ENCODE measurements at places on chromosomes 1 and 21.
A peak's percentile ranks its signal among the peaks of the same experiment; 100 is the strongest.

DNA sequence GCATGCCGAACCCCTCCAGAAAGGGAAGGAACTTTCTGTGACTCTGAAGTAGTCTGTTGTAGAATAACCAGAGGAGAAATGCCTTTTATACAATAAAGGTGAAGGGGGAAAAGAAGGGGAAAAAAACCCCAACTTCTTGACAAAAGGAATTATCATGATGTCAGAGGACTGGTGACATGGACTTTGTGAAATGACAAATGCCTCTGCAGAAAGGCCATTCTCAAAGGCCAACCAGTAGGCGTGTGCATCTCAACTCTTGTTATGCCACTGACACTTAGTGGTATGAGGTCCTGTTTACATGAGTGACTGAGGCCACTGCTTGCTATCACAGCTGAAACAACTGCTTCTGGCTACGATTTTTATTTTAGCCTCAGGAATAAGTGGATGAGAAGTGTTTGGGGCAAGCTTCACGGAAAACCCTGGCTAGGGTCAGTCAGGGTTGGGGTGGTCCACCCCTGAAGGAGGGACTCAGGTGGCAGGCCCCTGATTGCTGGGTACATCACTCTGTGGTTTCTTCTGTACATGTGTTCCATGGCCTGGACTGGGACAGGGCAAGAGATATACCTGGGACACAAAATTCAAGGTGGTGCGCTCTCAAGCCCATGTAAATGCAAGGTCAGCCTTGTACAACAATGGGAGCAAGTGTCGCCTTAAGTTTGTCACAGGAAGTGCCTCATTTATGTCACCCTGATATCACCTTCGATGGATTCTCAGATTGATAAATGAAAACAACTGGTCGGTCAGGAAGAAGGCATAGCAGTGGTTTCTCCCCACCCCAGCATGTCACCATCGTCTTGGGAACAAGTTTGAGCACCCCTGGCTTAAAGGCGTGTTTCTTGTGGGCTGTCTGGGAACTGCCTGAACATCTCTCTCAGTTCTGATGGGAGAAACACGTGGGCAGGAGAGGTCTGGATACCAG is 12.4 kb downstream of the RUNX1 start:
- no peak for DNase-seq

DNA sequence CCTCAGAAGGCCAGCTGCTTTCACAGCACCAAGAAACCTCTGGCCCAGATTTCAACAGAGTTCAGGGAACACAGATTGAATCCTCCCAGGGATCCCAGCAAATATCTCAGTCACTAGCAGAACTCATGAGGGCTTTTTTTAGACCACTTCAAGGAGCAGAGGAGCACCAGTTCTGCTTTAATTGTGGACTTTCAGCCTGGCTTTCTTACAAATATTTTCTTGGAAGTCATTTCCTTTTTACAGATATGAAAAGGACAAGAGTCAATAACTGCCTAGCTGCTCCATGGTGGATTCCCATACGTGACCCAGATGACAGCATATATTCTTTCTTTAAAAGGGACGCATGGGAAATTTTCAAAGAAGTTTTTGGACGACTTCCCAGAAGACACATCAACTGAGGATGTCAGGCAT is 6.4 kb upstream of the LRRC8B start:
- DNase-seq = peak; percentile 20

- peak; percentile 16 for DNase-seq
These were observed 22.9 kb upstream of the NDC1 start for GRCh38 chr1:53860967-53861411.

DNA sequence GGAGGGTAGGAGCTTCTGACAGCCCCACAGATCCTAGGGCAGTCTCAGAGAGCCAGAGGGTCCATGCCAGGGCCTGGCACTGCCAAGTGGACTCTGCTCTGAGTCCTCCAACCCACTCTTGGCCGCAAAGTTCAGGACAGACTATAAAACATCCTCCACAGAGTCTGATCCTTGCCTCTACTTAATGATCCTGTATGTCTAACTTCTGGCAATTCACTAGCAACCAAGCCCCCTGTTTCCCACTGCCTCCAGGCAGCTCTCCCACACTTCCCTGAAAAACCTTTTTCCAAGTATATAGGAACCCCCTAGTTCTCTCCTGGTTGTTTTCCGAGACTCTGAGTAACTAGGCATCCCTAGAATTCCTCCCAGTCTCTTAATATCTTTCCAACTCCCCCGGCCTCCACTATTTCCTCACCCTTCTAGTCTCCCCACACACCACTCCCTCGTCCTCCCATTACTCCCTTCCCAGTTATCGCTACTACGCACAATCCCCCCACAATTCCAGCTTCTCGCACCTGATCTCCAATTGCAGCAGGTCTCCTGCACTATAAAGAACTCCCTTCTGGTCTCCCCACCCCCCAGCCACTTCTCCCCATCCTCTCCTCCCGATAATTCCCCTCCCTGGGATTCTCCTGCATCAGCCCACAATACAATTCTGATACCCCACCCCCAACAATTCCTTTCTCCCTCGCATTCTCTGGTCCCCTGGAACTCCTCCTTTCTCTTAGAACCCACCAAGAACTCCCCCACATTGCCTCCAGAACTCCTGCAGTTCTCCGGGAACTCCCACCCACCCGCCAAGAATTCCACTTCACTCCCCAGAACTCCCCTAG is 574 bp downstream of the IGSF9 start:
- DNase-seq = no peak

DNA sequence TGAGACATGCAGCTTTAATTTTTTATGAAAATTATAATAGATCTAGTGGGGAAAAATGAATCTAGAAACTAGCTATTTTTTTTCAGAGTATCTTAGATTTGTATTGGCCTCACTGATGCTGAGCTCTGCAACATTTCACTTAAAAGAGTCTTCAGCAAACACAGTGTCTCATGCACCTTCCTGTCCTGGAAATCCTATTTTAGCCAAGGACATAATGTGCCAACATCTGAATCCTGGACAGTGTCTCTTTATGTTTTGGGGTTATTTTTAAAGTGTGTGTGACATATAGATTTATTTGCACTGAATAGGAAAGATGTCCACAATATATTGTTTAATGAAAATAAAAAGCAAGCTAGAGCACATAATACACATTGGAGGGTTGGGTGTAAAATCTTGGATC is 199.1 kb upstream of the FMN2 start:
- no peak for DNase-seq

GRCh38 chr1:56644919-56645676 is at the start of gene PRKAA2:
Gene PRKAA2, plus strand, starts transcription at chr1:56645314. Its CDS starts 74 bp downstream, at chr1:56645388.
- no peak for DNase-seq

GRCh38 chr1:66291531-66291864 is 242.5 kb upstream of the SGIP1 start:
- no peak for DNase-seq

- no peak for DNase-seq
These were observed 37.2 kb upstream of the GBP5 start for GRCh38 chr1:89309828-89310227.

DNA sequence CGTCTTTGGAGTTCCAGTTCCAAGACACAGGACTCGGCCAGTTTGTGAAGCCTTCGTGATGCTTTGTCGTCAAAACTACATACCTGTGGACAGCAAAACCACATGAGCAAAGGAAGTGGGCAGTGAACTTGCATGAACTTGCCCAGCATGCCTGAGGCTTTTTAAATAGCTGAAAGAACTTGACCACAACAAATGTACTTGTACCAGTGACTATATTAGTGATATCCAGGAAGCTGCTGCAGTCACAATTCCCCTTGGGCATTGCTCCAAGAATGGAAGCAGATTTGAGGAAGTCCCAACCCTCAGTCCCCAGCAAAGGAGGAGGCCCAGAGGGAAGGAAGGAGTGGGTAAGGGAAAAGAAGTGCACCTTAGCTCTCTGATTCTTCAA is 2.6 kb downstream of the FUCA1 start:
- peak; percentile 45 for DNase-seq

GRCh38 chr1:160167580-160167979 is 16.2 kb downstream of the ATP1A4 start:
- no peak for DNase-seq

DNA sequence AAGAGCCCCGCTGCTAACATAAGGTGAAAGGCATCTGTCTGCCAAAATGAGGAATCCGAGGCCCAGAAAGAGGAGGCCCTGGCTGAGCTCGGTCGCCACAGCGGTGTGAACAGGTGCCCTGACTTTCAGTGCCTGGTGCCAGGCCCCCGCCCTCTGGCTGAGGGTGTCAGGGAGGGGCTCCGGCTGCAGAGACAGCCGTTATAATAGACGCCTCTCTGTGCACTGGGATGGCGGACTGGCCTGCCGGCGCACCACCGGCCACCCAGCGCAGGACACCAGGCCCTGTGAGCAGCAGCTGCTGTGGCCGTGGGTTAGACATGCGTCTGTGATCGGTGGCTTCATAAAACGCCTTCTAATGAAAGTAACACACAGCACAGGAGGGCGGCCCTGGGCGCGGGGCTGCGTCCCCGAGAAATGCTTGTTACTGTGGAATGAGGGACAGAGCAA is 51.4 kb upstream of the ACTRT2 start:
- DNase-seq = no peak

DNA sequence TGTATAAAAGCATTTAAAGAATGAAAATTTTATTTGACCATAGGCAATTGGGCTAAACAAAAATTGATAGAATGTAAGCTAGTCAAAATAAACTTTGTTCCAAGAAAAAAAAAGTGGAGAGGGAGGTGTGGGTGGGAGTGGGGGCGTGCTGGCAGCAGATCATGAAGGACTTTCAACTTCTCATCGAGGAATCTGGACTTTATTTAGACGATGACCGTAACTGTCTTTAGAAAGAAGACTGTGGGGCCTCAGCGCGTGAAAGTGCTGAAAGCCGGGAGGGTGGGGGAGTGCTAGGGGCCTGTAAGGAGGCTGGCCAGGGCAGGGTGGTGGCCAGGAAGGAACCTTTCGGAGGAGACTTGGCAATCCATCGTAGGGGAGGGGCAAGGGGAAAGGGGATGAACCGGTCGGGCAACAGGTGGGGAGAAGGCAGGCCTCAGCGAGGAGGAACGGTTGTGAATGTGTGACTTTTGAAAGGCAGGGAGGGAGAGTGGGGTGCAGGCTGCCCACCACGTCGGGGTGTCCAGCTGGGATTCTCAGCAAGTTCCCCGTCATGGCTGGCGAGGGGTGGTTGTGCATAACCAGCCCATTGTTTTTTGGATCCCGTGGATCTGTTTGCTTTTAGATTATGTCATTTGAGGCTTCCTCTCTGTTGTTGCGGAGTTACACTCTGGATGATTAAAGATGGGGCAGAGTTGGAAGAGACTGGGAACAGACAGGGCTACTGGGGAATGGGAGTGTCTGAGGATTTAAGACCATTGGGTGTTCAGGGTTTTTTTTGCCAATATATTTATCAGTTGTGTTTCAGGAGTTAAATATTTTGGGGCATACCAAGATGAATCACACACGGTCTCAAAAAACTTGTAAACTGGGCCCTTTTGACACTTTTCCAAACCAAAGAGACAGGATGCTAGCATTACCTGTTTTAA is 35.5 kb downstream of the HUNK start:
- DNase-seq = no peak

DNA sequence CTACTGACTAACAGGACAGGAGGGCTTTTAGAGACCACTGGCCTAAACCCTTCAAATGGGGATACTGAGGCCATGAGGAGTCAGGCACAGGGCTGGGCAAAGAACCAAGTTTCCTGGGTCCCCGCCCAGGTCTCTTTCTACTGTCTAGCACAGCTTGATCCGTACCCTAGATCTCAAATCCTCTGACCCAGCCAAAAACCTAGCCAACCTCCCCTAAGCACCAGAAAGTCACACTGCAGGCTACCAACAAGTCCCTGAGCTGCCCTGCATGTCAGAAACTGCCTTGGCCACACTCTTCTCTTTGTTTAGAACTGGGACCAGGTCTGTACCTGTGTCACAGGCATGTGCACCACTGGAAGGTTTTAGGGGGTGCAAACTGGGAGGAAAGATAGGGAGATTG is 33.6 kb downstream of the AHDC1 start:
- DNase-seq = no peak

DNA sequence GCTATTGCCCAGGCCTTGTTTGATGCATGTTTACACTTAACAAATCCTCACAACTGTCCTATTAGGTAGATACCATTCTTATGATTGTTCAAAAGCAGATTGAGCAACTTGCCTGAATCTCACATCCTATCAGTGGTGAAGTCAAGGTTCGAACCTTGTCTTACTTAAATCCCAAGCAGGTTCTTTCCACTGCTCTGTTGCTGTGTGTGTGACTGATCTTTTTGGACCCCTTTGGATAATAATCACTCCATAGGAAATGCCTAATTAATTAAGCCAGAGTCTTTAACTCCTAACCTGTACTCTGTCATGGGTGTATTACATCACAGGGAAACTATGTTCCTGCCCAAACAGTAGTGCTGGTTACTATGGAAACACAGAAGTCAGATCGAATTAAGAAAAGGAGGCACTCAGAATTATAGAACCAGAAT is 84.2 kb downstream of the SPATA46 start:
- DNase-seq = peak; percentile 17

GRCh38 chr1:188466539-188466938 is 1637.8 kb downstream of the PLA2G4A start:
- no peak for DNase-seq

DNA sequence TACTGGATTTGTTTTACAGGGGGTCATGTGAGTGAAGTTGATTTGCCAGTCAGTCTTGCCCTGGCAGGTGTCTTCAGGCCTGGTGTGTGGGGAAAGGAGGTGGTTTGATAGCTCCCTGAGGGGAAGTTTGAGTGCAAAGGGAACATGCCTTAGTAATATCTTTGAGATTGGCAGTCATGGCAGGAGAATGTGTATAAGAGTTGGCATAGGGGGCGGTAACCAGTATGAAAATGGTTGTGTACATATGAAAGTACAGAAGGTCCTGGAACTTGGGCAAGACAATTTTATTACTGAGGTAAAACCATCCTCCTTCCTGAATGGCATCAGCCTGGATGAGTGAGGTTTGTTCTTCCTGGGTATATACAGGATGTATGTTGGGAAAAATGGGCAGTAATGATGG is 37.6 kb upstream of the PLA2G5 start:
- DNase-seq = no peak

DNA sequence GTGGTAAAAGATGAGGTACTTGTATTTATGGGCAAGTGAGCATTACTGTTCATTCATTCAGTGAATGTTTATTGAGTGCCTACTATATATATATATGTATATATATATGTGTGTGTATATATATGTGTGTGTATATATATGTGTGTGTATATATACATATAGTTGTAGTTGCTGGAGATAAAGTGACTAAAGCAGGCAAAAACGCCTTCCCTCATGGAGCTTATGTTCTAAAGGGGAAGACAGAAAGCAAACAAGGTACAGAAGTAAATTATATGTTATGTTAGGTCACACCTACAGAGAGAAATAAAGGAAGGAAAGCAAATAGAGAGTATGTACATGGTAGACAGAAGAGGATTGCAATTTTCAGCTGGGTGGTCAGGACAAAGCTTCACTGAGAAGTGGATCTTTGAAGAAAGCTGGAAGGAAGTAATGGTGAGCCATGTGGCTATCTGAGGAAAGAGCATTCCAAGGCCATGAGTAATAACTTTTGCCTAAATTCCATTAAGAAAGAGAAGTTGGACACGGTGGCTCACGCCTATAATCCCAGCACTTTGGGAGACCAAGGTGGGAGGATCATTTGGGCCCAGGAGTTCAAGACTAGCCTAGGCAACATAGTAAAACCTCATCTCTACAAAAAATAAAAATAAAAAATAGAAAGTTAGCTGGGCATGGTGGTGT is 33.5 kb upstream of the KLF17 start:
- DNase-seq = peak; percentile 67

Data from brain microvascular endothelial cell (primary cell).